Hypothalamus (tissue), 51 donors: ENCODE measurements at places on chromosomes 1 and 21.

DNA sequence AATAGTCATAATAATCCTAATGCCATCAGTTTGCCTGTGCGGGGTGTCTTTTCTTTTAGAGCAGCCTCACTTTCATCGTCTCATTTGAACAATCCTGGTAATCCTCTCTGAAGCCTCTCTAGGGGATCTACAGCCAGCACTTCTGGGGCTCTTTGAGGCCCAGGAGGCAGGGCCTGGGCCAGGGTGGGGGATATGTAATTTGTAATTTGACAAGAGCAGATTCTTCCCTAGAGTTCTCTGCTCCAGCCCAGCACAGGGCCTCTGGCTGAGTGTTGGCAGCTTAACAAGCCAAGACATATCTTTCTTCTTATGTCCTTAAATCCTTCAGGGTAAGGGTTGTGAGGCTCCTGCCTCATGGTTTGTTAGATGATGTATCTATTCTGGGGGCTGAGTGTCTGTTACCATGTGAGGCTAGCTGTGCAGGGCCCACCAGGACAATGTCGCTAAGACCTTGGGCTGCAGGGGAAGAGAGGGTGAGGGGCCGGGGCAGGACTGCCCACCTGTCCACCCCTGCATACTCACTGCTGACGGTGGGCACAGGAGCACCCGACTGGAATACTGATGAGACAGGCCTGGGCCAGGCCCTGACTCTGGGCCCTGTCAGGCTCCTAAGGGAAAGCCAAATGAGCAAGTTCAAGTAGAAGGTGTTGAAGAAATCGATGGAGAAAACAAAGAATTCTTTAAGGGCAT lies 45.3 kb upstream of the PARP1 start:
- DNase-seq: no peak

DNA sequence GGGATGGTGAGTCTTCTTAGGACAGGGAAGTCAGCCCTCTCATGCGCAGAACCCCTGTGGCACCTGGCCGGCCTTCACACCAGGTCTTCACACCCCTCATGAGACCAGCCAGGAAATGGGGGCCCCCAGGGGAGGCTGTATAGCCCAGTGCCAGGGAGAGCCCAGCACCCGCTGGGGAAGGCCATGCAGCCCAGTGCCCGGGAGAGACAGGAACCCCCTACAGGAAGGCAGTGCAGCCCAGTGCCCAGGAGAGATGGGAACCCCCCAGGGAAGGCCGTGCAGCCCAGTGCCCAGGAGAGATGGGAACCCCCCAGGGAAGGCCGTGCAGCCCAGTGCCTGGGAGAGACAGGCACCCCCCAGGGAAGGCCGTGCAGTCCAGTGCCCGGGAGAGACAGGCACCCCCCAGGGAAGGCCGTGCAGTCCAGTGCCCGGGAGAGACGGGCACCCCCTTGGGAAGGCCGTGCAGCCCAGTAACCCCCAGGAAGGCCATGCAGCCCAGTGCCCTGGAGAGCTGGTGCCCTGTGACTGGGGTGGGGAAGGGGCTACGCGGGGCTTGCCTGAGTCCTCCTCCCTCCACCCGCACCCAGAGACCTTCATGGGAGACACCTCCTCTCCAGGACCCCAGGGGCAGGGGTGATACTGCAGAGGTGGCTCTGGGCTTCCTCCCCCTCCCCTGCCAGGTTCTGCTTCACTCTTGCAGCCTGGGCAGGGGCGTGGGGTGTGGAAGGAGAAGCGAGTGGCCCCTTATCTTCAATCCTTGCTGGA lies 110.5 kb upstream of the COL6A1 start:
- no peak for DNase-seq

DNA sequence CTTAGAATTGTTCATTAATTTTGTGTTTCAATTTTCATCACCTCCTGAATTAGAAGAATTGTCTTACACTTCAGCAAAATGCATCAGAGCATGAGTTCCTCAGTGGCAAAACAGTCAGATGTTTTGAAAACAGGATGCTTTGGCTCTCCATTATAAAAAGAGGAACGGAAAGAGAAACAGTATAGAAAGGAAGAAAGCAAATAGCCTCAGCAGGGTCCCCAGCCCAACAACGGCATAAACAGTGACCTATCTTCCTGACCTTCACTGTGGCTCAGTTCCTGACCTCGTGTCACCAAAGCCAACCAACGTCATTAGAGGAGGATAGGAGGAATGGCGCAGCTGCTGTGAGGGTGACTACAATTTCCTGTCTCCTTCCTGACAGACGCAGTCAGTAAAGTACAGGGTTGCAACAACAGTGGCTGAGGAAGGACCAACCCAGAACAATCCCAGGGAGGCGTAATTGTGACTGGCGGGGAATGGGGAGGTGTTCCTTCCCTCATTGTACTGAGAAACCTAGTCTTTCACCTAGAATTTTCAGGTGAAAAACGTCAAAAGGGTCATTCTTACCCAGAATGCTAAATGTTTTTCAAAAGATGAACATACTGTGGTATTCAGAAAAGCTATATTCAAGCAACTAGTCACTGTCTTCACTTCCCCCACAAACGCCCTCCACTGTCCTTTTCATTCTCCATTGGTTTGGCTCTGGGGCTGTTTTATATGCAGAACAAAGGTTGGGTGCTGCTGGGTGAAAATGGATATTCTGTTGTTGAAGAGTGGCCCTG lies 197.9 kb upstream of the SGIP1 start:
- peak; percentile 24 for DNase-seq

DNA sequence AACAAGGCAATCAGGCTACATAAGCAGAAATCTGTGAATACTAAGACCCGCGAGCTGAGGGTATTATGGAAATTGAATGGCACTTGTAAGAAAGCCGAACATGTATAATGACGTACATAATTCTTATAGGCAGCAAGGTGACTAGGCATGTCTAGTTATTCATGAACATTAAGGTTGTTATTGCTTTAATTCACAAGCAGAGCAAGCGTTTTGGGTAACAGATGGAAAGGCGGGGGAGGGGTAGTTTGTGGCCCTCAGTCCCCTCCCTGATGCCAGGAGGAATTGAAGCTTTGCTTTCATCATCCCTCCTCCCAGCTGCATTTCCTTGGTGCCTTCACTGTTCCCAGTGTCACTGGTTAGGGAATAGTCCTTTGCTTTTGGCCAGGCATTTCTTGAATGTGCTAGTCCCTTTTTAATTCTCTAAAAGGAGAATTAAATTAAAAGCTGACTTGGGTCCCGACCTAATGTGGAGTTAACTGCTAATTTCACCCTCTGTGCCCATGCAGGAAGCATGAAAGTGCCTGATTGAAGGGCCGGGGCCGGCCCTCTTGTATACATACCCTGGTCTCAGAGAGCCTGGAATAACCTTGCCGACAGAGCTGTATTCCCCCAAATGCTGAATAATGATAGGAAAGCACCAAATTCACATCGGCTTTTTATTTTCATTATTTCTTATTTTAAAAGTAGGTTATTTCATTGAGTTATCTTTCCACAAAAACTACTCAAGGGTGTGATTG lies 42.5 kb downstream of the RYR2 start:
- DNase-seq: no peak

DNA sequence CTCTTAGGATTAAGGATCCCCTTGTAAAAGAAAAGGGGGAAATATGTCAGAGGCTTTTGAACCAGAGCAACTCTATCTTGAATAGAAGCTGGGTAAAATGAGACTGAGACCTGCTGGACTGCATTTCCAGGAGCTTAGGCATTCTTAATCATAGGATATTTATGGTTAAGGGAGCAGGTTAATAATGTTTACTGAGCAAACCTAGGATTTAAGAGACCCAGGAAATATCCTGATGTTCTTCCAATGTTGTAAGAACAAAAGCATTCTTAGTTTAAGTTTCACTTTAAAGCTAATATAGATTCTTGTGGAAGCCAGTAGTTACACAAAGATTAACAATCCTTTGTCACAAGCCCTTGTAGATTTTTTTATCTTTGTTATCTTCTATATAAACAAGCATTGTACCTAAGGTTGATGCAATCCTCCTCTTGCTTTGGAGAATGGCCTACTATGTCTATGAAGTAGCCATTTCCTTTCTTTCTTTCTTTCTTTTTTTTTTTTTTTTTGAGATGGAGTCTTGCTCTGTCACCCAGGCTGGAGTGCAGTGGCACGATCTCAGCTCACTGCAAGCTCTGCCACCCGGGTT lies 570.2 kb upstream of the BEND5 start:
- DNase-seq: no peak

DNA sequence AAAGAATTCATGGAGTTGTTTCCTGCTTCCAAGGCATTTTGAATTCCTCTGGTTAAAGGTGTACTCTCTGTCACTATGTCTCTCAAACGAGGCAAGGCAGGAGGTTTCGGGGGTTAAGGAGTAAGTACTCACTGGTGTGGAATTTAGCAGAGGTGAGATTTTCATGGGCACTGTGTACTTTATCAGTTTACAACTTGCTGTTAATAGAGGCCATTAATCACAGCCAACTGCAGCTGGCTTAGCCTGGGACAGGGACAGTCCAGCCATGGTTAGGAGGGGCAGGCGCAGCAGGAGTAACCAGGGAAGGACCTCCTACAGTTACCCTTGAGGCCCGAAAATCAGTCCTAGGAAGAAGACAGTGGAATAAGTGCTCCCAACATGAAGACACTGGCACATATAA lies 18.1 kb upstream of the TMEM9 start:
- DNase-seq: no peak

DNA sequence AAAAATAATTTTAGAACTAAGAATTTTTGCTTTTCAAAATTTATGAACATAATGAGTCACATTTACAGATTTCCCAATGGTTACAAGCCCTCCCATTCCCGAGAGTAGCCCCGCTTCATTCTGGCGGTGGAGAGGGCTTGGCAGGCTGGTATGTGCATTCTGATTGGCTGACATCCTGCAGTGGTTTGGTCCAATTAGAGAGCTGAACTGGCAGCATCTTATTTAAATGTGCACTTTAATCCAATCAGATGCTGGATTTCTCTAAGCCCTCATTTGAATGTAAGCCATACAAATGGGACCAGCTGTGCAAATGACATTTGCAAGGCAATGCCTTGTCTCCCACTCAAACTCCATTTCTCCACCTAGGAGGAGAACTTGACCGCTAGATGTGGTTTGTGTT lies 18.0 kb upstream of the TRIM17 start:
- no peak for DNase-seq

DNA sequence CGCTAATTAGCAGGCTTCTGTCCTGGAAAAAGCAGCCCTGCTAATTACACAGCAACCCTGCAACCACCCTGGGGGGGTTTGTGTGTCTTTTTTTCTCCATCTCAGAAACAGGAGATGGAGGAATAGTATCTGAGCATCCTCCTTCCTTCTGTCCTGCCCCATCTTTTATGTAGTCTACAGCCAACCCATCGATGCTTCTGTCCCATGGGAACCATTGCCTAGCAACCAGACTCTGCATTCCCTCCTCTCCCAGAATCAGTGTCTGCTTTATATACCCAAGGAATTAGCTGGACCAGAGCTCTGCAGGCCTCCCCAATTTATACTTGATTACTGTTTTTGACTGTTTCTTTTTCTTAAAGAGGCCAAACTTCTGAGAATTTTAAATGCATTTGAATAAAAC lies 35.1 kb downstream of the LRRC38 start:
- no peak for DNase-seq

DNA sequence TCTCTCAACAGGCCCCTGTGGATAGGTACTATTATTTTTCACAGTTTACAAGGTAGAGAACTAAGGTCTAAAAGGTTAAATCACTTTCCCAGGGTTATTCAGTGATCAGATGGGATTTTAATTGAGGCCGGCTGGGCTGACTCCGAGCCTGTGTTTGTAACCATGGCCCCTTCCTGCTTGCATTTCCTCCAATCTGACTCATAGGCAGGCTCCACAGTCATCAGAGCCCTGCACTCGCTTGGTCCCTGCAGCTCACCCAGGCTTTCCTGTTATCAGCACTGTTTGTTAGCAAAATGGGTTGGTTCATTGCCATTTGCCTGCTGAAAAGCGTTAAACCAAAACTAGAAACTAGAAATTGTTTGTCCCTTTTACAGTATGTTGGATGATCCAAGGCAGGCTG lies 41.4 kb upstream of the LMX1A start:
- no peak for DNase-seq

DNA sequence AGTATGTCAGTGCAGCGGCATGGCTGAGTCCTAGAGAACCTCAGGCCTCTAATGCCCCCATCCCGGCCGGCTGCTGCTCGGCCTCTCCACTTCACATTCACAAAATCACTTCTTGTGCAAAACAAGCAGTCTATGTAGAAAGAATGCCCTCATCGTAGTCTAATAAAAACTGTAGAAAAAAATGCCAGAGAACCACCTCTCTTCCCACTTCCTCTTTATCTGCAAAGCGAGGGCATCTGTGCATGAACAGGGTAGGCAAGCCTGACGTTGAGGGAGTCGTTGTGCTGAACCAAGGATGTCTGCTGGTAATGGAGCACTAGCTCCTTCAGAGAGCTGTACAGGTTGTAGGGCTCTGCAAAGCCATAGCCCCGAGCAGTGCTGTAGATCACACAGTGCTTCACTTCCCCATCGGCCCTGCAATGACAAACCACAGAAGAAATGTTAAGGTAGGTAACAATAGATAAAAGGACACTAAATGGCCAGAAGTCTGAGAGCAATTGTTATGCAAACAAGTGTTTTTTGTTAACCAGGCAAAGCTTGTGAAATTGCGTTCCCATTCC lies 88.9 kb downstream of the PIK3R3 start:
- no peak for DNase-seq

- DNase-seq: peak; percentile 50
Observed at GRCh38 chr1:47710329-47711071, 272.7 kb downstream of the FOXD2 start.

DNA sequence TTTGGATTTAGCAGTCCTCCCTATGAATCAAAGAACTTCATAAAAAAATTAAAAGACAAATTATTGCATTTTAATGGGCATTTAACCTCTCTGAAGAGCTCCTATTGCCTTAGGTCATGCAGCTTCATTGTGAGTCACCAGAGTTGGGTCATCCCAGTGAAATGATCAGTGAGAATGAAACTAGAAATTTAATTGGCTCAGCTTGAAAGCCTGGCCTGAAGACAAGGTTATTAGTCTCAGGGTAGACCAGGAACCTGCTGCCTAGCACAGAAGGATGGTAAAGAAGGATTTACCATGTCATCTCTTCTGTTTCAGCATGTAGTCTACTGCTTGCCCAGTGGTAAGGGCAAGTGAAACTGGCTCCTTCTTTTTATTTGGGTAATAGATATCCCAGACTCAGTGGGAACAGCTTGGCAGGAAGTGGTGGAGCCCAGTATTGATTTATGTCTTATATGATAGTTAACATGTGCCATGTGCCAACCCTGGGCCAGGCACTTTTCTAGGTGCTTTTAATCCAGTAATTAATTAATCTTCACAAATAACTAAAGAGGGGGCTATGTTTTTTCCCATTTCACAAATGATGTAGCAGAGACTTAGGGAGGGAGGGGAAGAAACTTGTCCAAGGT lies 23.6 kb downstream of the LAMC2 start:
- DNase-seq: no peak

GRCh38 chr21:13937236-13937635 lies 273.5 kb downstream of the LIPI start:
- DNase-seq: no peak
